T-helper 9 cell (primary cell): ENCODE measurements at places on chromosomes 5 and 9.

DNA sequence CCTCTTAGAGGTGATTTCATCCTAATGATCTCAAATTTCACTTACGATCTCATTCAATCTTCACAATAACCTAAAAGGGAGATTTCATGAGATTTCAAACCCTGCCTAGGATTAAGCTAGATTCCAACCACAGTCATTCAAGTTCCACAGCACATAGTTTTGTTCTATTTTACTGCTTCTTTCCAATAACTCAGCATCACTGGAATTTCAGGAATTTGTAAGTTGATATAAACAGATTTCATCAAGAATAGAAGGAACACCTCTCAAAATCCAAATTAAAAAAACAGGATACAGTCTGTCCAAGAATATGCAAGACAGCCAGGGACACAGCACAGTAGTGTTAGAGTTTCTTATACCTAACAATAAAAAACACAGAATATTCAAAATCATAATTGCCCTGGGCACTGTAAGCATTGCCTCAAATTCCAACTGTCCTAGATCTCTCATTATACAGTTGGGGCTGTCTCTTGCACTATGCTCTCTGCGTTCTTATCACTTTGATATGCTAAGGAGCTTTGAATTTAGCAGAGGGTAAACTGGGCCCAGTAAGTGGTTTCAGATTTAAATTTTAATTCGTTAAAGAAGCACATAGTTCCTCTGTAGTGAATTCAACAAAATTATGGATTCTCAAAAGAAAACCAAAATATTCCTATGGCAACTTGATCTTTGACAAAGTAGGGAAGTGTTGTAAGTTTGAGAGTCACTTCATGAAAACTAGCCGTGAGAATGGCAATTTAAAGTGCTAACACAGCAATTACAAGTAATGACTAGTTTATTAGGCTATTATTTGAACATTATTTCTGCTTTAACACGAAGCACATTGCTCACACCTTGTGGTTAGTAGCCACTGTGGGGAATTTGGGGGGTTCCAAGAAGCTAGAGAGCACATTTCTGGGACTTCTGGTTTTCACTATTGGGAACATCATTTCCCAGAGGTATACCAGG, 478.6 kb upstream of the C9orf72 start:
- no peak for DNase-seq

DNA sequence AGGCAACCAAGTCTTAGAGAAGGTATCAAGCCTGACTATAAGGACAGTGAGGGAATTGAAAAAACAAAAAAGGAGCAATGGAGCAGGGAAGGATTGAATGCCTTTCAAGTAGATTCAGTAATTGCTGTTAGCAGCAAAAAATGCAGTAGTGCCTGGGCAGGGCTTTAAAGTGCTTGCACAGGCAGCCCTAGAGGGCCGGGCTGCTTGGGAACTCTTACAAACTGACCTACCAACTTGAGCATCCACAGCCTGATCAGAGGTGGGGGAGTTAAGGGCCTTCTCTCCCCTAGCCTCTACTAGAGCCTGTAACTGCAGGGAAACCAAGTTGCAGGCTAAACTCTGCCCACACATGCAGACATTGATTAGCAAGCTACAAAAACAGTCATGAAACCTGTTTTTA, 19.4 kb downstream of the FXN start:
- DNase-seq, result no peak

- no peak for DNase-seq
Observed at GRCh38 chr9:38337181-38337580, 55.3 kb upstream of the ALDH1B1 start.

DNA sequence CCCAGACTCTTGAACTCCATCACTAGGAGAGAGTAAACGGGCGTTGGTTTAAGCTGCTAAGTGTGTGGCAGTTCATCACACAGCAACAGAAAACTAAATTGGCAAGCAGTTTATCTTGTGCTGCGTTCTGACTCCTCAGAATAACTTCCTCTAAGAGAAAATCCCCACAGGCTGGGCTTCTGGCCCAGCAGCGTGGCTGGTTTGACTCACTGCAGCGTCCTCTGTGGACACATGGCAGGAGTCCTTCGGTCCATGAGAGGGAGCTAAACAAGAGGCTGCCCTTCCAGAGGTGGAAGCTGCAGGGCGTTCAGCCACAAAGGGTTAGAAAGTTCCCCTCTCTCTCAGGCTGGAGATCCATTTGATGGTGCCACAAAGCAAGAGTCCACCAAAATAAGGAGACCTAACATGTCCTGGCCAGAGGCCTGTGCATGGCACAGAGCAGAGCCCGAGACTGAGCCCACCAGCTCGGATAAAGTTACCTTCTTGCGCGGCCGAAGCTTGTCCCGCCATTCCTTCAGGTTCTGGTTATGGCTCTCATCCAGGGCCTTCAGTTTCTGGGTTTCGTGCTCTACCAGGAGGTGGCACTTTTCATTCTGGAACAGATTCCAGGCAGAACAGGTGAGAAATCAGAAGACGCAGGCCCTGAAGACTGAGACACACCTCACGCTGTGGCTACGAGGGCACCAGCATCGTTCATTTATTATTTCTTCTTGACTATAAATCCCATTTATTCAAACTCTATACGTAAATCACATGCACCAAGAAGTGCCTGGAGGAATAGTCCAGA, 46.2 kb upstream of the FBXW11 start:
- DNase-seq, result no peak
